NCI-H748 treated with DMSO at 0.1 percent for 48 hours (cell line): ENCODE measurements at places on chromosomes 12 and 14.
A peak's percentile ranks its signal among the peaks of the same experiment; 100 is the strongest.

- DNase-seq, result no peak
These were observed 22.6 kb upstream of the NUDT14 start for GRCh38 chr14:105203701-105204100.

GRCh38 chr12:120971299-120972180 is 6.8 kb upstream of the HNF1A start:
- DNase-seq, result peak; percentile 46

- no peak for DNase-seq
These were observed 678.5 kb upstream of the FOXG1 start for GRCh38 chr14:28088125-28088524.

GRCh38 chr12:92261071-92261470 is 115.4 kb upstream of the BTG1 start:
- DNase-seq, result peak; percentile 77

DNA sequence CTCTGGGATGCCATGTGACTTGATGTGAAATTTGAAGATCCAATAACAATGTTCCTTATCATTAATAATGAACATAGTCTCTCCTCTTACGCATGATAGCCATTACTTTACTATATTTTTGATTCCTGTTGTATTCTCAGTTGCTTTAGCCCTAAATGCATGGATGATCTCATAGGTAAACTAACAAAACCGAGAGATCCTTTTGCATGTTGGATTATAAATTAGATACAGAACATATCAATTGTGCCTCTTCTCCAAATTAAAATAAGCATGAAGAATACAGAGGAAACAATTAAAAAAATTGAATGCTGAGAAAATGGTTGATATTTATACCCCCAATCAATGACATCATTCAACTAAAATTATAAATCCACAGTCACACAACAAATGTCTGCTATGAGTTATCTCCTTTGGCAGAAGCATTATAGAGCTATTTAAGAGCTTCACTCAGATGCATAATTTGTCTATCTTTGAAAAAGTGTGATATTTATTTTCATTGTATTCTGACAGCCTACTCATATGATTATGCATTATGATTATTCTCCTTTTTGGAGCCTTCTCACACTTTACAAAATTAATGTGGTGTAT is 386.4 kb upstream of the STXBP6 start:
- DNase-seq, result no peak

GRCh38 chr12:103634732-103635131 is 47.7 kb downstream of the STAB2 start:
- no peak for DNase-seq

- DNase-seq, result no peak
These were observed 72.4 kb upstream of the SYT1 start for GRCh38 chr12:78792052-78792698.

- no peak for DNase-seq
These were observed 25.8 kb downstream of the DAO start for GRCh38 chr12:108905725-108906124.

- no peak for DNase-seq
These were observed 48.0 kb upstream of the C14orf180 start for GRCh38 chr14:104531421-104532190.

- no peak for DNase-seq
These were observed 505.9 kb downstream of the SLC16A7 start for GRCh38 chr12:60101715-60102114.

GRCh38 chr12:109549613-109550270 is 23.6 kb downstream of the MMAB start:
- DNase-seq, result no peak

- DNase-seq, result no peak
These were observed 90.5 kb upstream of the FOXN3 start for GRCh38 chr14:89507521-89507920.

GRCh38 chr12:122859303-122860039 is 24.2 kb downstream of the HIP1R start:
- no peak for DNase-seq

DNA sequence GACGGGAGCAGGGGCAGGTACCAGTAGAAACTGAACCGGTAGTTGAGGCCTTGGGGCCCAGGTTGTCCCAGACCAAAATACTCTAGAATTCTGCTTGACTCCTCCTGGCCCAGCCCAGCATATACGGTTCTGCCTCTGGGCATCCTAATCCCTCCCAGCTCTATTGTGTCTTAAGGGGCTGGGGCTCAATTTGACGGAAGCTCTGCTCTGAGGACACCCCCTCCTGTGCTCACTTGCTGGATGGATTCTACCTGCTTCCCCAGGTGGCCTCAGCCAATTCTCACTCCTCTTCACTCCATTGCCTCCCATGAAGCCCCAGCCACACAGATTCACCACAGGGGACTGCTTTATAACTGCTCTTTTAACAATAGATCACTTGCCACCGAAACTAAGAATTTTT is 219.5 kb upstream of the FKBP4 start:
- DNase-seq, result no peak

- no peak for DNase-seq
These were observed 4.3 kb downstream of the TEDC1 start for GRCh38 chr14:105495101-105495989.

DNA sequence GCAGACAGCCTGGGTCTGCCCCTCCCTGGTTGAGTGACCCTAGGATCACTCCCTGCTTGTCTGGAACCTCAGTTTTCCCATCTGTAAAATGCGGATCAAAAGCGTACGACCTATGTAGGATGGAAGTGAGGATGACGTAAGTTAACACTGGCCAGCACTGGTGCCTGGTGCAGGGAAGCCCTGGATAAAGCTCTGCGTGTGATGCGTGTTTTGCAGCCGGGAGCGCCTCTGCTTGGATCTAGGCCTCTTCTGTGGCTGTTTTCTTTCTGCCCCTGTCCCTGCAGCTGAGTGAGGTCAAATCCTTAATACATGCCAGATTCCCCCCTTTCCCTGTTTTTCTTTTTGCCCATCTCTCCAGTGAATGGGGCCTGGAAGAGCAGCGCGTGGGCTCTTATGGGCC is 201.5 kb downstream of the RBM19 start:
- no peak for DNase-seq

DNA sequence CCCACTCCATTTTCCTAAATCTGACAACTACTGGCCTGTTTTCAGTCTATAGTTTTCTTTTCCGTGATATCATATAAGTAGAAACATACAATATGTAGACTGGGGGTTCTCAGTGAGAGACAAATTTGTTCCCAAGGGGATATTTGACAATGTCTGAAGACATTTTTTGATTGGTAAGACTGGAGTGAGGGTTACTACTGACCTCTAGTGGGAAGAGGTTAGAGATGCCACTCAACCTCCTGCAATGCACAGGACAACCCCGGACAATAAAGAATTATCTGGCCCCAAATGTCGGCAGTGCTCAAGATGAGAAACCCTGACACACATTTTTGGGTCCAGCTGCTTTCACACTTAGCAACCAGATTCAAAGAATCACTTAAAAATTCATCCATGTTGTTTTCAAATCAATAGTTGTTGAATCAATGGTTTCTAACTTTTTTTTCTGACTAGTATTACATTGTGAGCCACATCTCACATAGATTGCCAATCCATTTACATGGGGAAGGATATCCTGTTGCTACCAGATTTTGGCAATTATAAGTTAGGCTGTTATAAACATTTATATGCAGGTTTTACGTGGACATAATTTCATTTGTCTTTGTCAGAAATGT is 307.1 kb downstream of the RPL10L start:
- peak; percentile 13 for DNase-seq

DNA sequence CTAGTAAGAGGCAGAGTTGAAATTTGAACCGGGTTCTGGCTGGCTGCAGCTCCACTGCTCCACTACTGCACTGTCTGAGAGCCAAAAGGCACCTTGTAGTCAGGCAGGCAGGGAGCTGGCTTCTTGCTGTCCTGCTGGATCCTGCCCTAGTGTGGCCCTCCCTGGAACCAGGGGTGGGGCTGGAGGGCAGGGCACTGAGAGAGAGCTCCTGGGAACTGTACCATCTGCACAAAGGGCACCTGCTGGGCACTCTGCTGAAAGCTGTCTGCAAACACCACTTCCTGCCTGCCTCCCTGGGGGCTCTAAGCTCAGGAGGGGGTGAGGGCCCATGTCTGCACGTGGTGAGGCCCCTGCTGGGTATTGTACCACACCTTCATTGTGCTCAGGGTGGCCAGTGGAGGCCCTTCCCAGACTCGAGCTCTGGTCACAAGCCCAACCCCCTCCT is 19.0 kb upstream of the TCL1B start:
- DNase-seq, result no peak

DNA sequence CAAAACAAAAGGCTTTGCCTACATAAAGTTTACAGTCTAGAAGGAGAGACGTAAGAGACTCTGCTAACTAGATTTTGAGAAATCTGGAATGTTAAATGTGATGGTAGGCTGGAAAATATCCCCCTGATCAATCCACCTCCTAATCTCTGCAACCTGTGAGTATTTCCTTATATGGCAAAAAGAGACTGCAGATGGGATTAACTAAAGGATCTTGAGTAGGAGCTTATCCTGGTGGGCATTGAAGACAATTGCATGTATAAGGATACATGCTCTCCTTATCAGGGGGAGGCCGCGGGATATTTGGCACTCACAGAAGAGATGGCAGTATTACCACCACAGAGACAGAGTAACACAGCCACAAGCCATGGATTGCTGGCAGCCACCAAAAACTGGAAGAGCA is 95.2 kb downstream of the EGLN3 start:
- DNase-seq, result no peak

GRCh38 chr12:41512497-41512896 is 324.4 kb downstream of the PDZRN4 start:
- no peak for DNase-seq

GRCh38 chr12:71162832-71163763 is 5.3 kb upstream of the TSPAN8 start:
- peak; percentile 83 for DNase-seq

DNA sequence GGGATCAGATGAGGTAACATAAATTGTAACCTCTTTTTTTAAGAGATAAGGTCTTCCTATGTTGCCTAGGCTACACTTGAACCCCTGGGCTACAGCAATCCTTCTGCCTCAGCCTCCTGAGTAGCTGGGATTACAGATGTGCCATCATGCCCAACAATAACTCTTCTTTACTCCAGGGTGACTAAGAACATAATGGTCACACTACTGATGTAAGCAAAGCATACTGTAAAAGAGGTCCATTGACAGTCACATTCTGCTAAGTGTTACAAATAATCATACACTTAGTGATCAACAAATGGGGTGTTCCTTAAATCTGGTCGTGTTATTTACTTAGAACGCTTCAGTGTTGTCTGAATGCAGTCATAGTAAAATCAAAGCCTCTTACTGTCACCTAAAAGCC is 68.9 kb downstream of the EPS8 start:
- DNase-seq, result no peak

DNA sequence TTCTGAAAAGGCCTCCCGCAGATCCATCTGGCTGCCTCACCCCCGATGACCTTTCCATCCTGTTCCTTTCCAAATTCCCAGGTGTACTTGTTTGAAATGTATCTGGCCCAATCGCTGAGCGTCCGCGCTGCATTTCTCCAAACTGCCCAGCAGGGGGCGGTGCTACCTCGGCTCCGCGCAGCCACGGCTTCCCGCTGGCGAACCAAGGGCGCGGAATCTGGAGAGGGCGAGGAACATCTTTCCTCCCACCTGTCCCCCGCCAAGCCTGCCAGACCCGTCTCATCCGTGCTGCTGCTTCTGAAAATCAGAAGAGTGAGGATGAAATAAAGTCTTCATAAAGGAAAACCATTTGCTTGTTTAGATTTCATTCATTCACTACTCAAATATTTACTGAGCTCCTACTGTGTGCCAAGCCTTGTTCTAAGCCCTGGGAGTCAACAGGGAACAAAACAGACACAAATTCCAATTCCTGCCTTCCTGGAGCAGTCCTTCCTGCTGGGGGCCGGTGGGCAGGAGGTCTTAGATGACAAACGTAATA is 16.8 kb upstream of the MYL2 start:
- DNase-seq, result peak; percentile 75

DNA sequence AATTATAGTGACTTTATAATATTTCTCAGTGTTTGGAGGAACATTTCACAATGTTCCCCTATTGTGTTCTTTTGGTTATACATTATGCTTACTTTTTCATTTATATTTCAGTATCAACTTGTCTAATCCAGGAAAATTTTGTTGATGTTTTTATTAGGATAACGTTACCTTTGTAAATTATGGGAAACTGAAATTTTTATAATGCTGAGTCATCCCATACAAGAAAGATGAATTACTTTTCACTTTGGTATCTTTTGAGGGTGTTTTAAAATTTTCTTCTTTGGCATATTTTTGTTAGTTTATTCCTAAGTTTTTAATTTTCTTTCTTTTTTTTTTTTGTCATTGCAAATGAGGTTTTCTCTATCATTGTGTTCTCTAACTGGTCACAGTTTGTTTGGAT is 542.7 kb downstream of the SLC16A7 start:
- no peak for DNase-seq

GRCh38 chr12:64255249-64255648 is 33.2 kb upstream of the KICS2 start:
- DNase-seq, result no peak

- DNase-seq, result no peak
These were observed 31.4 kb downstream of the EVL start for GRCh38 chr14:100096656-100097055.

GRCh38 chr12:84585776-84586395 is 326.7 kb downstream of the SLC6A15 start:
- DNase-seq, result no peak

- DNase-seq, result no peak
These were observed 1305.0 kb downstream of the LRFN5 start for GRCh38 chr14:42911642-42912041.

- no peak for DNase-seq
These were observed 31.6 kb upstream of the AMIGO2 start for GRCh38 chr12:47111392-47111778.

- no peak for DNase-seq
These were observed 1.4 kb downstream of the ZFYVE1 start for GRCh38 chr14:73025544-73025943.
